Adipocyte (in vitro differentiated cells): ENCODE measurements at places on chromosomes 7 and 10.
A peak's percentile ranks its signal among the peaks of the same experiment; 100 is the strongest.

GRCh38 chr10:22682237-22683139 lies 31.9 kb downstream of the PIP4K2A start:
- DNase-seq, result no peak

GRCh38 chr7:107902381-107902780 lies 11.4 kb downstream of the DLD start:
- DNase-seq, result peak; percentile 45

DNA sequence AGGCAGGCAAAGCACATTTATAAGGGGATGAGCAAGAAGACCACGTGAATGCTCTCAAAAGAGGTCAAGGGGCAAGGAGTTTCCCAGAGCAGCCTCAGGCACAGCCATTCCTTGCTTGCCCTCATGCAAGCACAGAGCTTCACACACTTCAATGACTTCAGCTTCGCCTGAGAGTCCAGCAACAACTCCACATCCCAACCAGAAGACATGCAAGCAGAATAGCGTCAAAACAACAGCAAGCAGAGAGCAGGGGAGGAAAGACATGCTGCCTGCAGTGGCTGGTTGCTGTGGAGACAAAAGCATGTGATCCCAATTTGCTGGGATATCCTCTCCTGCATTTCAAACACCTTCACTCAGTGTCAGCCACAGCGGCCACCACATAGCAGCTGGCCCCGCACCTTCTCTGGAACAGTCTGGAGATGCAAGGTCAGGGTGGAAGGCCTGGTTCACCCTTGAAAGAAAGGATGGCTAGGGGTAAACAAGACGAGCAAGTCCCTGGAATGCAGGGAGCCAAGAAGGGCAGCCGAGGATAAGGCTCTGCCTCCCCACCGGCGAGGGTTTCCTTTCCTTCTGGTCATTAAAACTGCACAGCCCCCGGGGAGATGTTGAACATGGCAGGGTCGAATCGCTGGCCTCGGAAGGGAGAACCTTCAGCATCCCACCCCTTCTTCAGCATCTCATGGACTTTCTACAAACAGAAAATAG lies 60.2 kb upstream of the CAMK2B start:
- DNase-seq, result no peak

- DNase-seq, result no peak
These were observed 28.0 kb downstream of the ABLIM1 start for GRCh38 chr10:114629824-114630730.

DNA sequence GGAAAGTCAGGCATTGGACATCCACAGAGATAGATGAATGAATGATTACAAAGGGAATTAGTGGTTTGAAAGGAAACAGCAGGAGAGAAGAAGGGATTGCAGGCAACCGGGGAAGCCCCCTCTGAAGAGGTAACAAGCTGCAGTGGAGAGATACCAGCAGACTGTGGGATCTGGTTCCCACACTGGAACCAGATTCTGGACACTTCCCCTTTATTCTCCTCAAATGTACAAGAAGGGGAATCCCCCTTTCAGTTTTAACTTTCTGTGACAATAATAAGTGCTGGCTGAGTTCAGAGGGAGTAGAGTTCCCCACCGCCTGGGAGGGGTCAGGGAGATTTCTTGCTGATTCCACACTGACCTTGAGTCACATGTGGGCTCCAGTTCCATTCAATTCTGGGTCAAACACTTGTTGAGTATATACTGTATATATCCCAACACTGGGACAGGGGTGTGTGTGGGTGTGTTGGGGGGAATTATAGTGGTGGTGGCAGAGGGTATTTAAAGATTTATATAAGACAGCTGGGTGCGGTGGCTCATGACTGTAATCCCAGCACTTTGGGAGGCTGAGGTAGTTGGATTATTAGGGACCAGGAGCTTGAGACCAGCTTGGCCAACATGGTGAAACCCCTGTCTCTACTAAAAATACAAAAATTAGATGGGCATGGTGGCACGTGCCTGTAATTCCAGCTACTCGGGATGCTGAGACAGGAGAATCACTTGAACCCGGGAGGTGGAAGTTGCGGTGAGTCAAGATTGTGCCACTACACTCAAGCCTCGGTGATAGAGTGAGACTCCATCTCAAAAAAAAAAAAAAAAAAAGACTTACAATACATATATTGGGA lies 16.5 kb upstream of the DDIT4 start:
- DNase-seq, result peak; percentile 64

DNA sequence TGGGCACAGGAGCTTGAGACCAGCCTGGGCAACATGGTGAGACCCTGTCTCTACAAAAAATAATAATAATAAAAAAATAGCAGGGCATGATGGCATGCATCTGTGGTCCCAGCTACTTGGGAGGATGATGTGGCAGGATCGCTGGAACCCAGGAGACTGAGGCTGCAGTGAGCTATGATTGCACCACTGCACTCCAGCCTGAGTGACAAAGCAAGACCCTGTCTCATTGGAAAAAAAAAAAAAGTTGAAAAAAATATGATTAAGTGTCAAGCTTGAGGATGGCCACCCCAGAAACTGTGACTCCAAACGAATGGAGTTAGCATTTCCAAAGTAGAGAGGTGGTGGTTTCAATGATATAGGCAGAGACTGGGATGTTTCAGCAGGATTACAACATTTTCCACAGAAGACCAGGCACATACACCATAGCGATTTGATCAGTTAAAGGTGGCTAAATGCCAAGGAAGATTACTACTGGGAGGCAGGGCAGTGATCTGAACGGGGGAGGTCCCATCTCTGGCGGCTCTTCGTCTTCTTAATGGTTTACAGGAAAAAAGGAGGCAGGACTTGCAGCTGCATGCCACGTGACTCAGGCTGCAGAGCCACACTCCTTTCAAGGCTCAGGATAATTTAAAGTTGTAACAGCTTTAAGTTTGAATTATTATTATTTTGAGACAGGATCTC lies 250.6 kb upstream of the GALNT17 start:
- DNase-seq, result no peak

- DNase-seq, result no peak
These were observed 6.0 kb downstream of the SH3PXD2A start for GRCh38 chr10:103849212-103849877.

GRCh38 chr7:69593511-69593910 lies 4.8 kb upstream of the AUTS2 start:
- no peak for DNase-seq

- no peak for DNase-seq
These were observed 151.7 kb downstream of the AUTS2 start for GRCh38 chr7:69749994-69750393.

DNA sequence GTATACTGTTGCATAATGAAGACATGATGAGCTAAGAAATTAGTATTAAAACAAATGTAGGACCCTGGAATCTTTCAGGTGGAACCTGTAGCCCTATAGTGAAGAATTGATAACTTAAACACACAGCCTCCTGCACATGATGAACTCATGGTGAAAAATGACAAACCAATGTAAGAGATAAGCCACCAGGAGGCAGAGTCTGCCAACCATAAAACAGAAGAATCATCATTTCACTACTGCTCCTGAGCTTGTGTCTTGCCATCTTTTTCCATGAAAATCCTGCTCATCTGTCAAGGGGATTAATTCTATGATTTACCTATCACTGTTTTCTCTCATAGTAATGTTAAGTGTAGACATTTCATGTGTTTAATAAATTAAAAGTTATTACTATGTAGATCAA lies 363.9 kb downstream of the MALRD1 start:
- peak; percentile 60 for DNase-seq

DNA sequence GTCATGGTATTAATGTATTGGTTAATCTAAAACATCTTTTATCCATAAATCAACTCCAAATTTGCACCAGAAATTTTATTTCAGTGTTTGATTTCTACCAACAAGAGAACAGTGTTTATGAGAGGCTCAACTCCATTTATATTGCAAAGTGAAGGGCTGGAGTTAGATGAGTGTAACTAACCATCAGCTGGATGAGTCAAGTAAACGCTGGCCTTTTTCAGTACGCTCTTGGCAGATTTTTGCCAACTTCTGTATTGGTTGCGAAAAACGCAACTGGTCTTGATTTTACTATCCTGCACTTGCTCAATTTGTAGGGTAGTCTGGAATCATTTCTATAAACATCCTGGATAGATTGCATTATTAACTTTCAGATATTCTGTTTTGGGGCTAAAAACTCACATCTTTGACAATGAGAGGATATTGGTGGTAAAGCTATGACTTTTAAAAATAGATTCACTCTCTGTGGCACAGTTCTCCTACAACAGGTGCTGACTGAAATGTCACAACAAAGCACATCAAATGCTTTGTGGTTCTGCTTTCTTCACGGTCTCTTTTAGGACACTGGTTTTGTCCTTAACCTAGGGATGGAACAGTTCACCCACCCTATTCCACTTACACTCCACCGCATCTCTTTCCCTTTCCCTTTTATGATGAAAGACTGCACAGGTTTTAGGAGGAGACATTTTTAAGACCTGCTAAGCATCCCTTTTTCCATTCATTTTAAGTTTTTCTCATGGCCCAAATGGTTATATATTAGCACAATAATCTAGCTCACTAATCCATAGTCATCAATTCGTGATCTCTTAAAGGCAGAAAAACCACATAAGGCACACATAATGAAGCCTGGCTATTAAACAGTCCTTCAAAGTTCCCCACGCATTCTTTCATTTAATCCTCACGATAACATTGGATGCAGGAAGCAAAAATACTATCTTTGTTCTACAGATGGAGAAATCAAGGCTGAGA lies 12.8 kb downstream of the CACNA2D1 start:
- DNase-seq, result peak; percentile 42

DNA sequence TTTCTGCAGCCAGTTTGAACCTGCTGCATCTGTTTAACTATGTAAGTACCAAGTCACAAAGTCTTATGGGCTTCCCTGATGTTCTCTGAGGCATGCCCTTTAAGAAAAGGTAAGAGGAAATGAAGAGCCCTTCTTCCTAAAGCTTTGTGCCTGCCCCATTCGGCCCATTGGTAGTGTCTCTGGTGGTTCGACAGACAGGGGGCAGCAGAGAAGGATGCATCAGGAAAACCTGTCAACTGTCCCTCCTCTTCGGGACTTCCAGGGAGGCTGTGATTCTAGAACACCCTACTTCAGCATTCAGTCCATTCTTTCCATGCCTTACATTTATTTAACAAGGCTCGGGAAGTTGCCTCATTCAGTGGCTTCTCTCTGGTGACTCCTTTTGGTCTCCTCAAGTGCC lies 1.9 kb upstream of the SFRP4 start:
- no peak for DNase-seq

GRCh38 chr10:22475651-22476600 lies 130.6 kb downstream of the SPAG6 start:
- peak; percentile 50 for DNase-seq

- no peak for DNase-seq
These were observed 31.1 kb upstream of the ADD3 start for GRCh38 chr10:109976681-109977080.

DNA sequence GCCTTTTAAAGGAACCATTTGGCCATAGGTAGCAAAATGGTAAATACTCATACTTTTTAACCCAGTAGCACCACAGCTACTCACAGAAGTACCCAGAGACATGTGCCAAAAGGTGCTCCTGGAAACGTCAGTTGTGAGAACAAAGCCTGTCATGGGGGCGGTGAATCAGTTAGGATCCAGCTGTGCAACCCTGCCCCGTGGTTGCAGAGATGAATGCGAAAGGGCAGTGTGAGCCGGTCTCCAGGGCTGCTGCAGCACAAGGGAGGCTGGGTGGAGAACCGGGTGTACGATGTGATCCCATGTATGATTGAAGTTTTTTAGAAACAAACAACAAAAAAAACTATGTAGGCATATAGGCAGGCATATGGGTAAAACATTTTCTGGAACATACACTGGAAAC lies 1.3 kb upstream of the LRRC18 start:
- DNase-seq, result no peak

- no peak for DNase-seq
These were observed 53.2 kb downstream of the GAD2 start for GRCh38 chr10:26269754-26270153.

GRCh38 chr10:118971187-118971586 lies 58.3 kb upstream of the NANOS1 start:
- DNase-seq, result no peak
